ENCODE measurements at places on chromosomes 13 and 19. TPM values are rescaled to one million over a fixed set of nuclear protein-coding genes. Genes with fewer than 3 reads are reported as not detected.

- no peak for DNase-seq
Observed at GRCh38 chr19:41225238-41226052, 6.4 kb downstream of the AXL start.

DNA sequence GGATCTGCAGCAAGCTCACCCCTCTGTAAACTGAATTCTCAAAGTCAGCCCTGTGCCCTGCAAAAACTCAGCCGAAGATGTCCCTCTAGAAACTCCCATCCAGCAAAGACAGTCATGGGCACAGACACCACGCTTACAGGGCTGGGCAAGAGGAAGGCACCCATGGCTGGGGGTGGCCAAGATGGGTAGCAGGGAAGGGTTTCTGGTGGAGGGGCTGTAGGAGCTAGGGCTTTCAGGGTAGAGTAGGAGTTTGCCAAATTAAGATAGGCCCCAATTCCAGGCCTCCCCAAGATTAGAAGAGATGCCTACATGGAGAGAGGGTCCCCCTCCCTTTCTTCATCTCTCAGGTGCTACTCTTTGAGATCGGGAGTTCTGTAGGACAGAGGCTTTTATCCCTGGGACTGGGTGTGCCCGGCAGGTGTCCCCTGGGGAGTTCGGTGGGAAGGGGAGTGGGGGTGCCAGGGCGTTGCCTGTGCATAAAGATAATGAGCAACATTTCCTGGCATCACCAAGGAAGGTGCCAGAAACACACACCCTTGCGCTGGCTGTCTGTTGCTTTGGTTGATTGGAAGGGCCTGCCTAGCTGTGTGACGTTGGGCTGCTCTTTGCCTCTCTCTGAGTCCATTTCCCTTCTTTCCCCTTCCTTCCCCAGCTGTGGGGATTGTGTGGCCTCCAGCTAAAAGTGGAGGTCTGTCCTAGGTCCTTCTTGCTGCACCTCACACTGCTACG is 9.4 kb downstream of the NRTN start:
- no peak for DNase-seq

DNA sequence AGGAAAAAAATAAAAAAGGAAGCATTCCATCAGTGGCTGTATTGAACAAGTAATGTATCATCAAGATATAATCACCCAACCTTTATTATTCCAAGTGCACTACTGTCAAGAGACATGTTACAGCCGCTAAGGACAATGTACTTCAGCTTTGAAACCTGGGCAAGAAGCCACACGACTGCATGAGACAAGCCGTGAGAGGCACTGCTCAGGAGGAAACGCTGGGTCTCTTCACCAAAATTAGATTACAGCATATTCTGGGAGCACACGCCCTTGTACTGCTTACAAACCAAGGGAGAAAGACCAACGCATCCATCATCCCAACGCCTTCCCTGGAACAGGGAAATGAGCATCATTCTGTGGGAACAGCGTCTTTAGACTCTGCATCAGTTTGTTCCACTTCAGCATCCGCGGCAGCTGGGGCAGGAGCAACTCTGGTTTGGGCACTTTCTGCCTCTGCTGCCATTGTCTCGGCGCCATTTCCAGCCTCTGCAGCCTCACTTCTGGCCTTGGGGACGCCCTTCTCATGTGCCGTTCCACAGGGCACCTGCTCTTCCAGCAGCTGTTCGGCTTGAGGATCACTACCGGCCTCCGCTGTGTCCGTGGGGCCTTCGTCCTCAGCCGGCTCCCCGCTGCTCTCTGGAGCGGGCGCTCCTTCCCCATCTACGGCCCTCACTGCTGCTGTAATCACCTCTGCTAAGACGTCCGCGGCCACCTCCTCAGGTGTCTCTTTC is 22.4 kb upstream of the BRD4 start:
- no peak for DNase-seq

ZNF358 gene
- 9.4 TPM for total RNA-seq

USHBP1 gene
- total RNA-seq: 0.22 TPM

Data from naive thymus-derived CD4-positive, alpha-beta T cell (primary cell).